ENCODE measurements at places on chromosomes 7 and 10. TPM values are rescaled to one million over a fixed set of nuclear protein-coding genes. Genes with fewer than 3 reads are reported as not detected.

- DNase-seq = no peak
Measured at GRCh38 chr7:151615058-151615457, 95.4 kb upstream of the RHEB start.

- no peak for DNase-seq
Measured at GRCh38 chr7:139183878-139184338, 47.1 kb upstream of the UBN2 start.

Gene IFRD1
- total RNA-seq = 45.5 TPM

DNA sequence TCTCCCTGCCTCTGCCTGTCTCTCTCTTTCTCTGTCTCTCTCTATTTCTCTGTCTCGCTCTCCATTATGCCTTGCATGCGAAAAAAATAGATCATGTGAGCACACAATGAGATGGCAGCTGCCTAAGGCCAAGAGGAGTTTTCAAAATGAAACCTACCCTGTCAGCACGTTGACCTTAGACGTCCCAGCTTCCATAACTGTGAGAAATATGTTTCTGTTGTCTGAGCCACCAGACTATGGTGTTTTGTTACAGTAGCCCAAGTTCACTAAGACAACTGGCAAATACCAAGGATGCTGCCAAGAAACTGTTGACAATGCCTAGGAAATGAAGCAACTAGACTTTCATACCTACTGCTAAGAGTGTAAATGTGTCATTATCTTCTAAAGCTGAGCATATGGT, 70.6 kb upstream of the PLXDC2 start:
- no peak for DNase-seq

Gene SGCE
- total RNA-seq = 70.2 TPM

- no peak for DNase-seq
Measured at GRCh38 chr10:29473087-29473356, 161.7 kb downstream of the SVIL start.

DNA sequence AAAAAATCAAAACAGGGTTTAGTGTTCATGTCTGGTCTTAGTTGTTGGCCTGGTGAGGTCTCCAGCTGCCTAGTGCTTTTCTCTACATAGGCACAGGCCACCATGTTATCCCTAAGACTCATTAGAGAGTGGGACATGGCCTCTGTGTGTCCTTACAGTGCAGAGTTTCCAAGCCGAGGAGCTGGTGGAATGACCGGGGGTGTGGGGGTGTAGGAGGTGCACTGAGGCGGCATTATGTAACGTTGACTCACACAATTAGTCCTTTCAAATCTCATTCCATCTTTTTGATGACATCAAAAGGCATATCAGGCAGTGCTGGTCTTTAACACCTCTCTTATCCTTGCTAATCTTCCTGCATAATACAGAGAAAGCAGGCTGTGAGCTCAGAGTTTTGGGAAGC, 71.3 kb downstream of the MTPN start:
- DNase-seq = no peak

DNA sequence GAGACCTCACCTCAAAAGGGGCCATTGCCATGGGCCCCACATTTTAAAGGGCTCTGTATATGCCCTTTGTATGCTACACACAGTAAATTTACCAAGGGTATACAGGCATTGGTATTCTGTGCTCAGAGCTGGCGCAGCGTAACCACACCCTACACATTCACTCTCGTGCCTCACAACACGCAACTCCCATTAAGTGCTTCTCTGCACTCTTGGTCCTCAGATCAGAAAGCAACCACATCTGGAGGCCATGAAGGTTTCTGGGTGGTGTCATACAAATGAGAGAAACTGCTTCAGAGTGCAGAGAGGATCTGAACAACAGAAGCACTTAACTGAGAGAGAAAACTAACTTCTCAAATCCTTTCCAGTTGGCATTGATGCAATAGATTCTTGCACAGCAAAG, 9.4 kb upstream of the CACUL1 start:
- DNase-seq = no peak

- DNase-seq = no peak
Measured at GRCh38 chr7:50303335-50304128, 984 bp upstream of the IKZF1 start.

All from pulmonary artery endothelial cell (primary cell).